ENCODE measurements at places on chromosomes 7 and 10. TPM values are rescaled to one million over a fixed set of nuclear protein-coding genes. Genes with fewer than 3 reads are reported as not detected.
A peak's percentile ranks its signal among the peaks of the same experiment; 100 is the strongest.

The DPY19L1 gene
- 28.5 TPM for total RNA-seq

The AHR gene
- total RNA-seq: 134 TPM

The ADIRF gene
- total RNA-seq: 3.3 TPM

The TMEM140 gene
- 10.9 TPM for total RNA-seq

The LAMB1 gene
- total RNA-seq: 159 TPM

The ASB4 gene
- total RNA-seq: 39.9 TPM

- no peak for DNase-seq
These were observed 61.3 kb downstream of the COL13A1 start for GRCh38 chr10:69862882-69863530.

DNA sequence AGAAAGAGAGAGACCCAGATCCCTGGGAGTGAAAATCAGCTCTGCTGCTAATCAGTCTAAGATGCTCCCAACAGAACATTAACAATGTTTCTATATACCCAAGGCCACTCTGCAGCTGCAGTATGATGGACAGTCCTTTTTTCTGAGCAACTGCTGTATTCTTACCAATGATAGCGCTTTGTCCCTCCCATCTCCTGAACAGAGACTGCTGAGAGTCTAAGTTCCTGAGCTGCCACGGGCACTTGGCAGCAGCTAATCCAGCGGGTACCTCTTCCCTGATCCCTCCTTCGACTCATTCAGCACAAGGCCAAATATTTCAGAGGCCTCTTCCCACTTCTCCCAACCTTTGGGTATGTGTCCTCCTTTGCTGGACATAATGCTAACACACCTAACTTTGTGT lies 7.7 kb downstream of the CPVL start:
- DNase-seq: no peak

GRCh38 chr7:69780379-69780778 lies 182.1 kb downstream of the AUTS2 start:
- DNase-seq: no peak

DNA sequence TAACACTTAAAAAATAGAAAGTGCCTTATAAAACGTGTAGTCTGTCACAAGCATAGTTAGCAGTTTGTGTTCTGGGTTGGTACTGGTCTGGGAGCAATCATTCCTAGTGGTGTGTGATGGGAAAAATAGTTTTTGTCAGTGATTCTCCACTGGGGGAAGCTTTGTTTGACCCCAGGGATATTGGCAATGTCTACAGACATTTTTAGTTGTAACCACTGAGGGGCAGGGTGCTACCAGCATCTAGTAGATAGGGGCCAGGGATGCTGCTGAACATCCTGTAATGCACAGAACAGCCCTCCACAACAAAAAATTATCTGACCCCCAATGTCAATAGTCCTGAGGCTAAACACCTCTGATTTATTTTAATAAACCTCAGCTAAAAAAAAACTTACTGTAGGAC lies 51.6 kb upstream of the CREB5 start:
- DNase-seq: no peak

- DNase-seq: no peak
These were observed 400.6 kb downstream of the DNAJB6 start for GRCh38 chr7:157737151-157738065.

- DNase-seq: no peak
These were observed 913.9 kb upstream of the AUTS2 start for GRCh38 chr7:68684246-68684839.

GRCh38 chr10:12194752-12195271 lies 879 bp downstream of the NUDT5 start:
- DNase-seq: peak; percentile 72

- DNase-seq: no peak
These were observed 415.0 kb downstream of the SFMBT2 start for GRCh38 chr10:6995831-6996230.

DNA sequence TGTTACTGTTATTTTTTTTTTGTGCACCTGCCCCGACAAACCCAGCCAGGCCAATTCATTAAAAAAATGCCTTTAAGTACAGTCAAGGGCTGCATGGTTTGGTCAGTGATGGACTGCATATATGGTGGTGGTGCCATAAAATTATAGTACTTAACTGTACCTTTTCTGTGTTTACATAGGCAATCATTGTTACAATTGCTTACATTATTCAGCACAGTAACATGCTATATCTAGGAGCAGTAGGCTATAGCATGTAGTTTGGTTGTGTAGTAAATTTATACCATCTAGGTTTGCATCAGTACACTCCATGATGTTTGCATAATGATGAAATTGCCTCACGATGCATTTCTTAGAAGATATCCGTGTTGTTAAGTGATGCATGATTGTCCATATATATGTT lies 58.0 kb downstream of the STK31 start:
- DNase-seq: no peak

- no peak for DNase-seq
These were observed 23.6 kb downstream of the MKI67 start for GRCh38 chr10:128102480-128103228.

- DNase-seq: no peak
These were observed 13.8 kb downstream of the VWA2 start for GRCh38 chr10:114252883-114253282.

GRCh38 chr10:109741712-109742111 lies 181.6 kb downstream of the XPNPEP1 start:
- no peak for DNase-seq

Measured in adrenal gland (tissue), 19 donors.